Stimulated activated naive CD4-positive, alpha-beta T cell treated with Interleukin-2 at 50 U/mL for 16 hours (primary cell): ENCODE measurements at places on chromosomes 12 and 14.

DNA sequence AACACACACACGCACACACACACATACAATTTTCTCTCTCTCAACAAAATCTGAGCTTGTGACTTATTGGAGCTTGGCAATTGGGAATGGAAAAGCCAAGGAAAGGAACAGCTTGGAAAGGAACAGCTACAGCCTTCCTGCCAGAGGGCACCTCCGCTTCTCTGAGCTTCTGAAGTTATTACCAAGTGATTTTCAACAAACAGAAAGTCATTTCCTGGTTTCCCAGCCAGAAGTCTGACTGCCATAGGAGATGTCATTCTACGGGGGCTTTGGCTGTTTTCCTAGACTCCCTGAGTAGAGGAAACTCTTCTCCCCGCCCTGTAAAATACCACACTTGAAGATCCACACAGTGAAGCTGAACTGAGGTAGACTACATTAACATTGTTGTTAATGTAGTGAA, 198.3 kb downstream of the CFAP54 start:
- no peak for DNase-seq

DNA sequence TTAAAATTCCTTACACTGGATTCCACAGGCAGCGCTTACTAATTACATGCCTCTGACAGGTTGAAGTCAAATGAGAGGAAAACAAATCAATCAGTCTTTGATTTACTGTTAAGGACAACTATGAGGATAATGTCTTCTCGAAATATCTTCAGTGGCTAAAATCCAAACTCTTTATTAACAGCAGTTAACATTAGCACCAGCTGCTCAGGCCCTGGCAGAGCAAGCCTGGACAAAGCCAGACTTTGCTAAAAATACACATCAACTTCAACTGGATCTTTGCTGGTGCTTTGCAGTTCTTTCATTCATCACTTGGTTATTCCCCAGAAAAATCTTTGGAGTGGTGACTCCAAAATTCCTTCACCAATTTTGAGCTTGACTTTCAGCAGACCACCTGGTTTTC, 98.7 kb downstream of the HECTD4 start:
- DNase-seq, result no peak

- DNase-seq, result no peak
Measured at GRCh38 chr14:100246809-100247428, 8.0 kb downstream of the YY1 start.

GRCh38 chr12:118432812-118433545, 56.6 kb downstream of the SUDS3 start:
- no peak for DNase-seq

GRCh38 chr14:67453575-67454300, 34.8 kb downstream of the TMEM229B start:
- no peak for DNase-seq

DNA sequence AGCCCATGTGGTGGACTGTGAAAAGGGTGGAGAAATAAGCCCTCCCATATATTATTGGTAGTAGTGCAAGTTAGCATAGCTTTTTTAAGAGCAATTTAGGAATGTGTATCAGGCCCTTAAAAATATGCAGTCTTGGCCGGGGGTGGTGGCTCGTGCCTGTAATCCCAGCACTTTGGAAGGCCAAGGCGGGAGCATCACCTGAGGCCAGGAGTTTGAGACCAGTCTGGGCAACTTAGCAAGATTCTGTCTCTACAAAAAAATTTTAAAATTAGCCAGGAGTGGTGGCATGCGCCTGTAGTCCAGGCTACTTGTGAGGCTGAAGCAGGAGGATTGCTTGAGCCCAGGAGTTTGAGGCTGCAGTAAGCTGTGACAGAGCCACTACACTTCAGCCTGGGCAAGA, 64.2 kb upstream of the BCAT1 start:
- no peak for DNase-seq

DNA sequence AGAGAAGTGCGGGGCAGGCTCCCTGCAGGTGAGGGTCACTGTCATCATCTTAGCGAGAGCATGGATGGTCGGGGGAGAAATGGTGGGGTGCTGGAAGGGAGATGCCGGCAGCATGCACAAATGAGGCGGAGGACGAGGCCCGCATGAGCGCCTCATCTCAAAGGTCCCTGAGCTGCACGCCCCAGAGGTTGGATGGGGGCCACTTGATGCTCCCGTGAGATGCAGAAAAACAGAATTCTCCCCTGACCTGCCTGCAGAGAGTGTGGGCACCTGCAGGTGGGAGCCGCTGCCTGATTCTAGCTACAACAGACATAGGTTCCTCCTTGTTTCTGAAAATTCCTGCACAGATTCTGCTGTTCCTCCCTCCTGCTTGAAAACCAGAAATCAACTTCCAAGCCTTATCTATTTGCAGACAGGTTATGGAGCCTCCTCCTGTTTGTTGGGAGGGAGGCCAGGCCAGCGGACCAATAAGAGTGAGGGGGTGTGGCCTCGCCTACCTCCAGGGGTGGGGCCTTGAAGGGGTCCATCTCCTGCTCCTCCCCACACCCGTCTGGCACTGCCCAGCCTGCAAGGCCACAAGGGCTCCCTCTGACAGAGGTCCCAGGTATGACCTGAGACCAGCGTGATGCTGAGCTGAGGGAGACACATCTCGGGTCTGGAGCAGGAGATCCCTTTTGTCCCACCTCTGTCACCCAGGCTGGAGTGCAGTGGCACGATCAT, 67.2 kb downstream of the KDM2B start:
- DNase-seq, result no peak

DNA sequence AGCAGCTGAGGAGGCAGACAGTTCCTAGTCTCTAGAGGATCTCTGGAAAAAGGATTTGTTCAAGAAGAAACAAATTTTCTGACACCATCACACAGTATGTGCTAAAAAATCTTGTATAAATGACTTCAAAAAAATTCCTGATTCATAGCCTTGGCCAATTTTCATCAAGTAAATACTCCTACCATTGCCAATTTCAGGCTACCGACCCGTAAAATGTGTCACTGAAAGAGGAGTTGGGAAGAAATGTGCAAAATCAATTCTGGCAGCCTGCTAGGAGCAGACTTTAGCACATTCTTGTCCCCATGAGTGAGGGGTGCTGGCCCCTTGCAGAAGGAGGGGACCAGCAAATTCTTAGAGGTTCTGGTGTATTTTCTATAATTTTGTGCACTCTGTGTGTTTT, 109.4 kb downstream of the TMEM30B start:
- no peak for DNase-seq

DNA sequence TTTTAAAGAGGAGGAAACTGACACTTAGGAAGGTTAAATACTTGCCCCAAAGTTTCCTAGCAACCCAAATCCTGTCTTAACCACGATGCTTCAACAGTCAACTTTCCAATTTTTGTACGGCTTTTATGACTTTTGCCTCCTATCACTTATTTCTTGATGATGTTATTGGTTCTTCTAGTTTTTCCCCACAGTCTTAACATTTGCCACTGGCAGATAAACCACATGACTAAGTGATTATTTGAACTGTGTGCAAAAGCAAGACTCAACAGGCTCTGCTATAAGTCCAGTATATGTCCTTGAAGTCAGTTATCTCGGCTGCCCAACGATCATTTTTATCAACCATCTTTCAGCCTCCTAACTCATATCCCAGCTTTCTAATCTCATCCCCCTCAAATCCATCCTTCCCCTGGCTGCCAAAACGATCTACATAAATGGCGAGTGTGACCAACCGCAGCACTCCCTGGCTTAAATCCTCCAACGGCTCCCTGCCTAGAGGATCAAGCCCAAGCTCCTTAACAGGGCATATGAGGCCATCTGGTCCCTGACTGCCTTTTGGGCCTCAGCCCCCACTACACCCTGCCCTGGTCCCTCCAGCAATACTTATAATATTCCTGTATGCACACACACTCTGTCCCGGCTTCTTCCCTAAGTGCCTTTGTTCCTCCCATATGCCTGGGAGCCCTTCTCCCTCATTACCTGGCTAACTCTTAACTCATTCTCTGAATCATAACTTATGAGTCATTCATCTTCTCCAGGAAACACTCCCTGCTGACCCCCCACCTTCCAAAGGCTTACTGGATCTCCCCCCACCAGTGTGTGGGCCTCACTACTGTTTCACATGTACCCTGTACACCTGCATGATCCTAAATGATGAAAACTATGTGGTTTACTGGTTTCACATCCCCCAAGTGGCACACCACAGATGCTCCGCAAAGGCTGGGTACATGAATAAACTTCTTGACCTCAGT, 8.8 kb downstream of the VPS37B start:
- DNase-seq, result peak; percentile 58

DNA sequence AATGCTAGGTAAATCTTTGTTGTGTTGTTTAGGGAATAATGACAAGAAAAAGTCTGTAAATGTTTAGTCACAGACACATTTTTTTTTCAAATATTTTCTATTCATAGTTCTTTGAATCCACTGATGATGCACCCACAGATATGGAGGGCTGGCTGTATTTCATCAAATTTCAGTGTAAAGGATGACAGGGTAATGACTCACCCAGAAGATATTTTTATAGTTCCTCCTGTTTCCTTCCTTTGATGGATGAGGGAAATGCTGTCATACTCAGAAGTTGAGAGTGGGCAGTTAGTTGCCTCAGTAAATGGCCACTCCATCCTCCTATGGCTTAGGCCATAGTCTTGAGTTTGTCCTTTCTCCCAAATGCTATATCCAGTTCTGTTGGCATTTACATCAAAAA, 76.9 kb upstream of the REP15 start:
- no peak for DNase-seq

- DNase-seq, result no peak
Measured at GRCh38 chr12:39441189-39441962, 1.5 kb downstream of the KIF21A start.

DNA sequence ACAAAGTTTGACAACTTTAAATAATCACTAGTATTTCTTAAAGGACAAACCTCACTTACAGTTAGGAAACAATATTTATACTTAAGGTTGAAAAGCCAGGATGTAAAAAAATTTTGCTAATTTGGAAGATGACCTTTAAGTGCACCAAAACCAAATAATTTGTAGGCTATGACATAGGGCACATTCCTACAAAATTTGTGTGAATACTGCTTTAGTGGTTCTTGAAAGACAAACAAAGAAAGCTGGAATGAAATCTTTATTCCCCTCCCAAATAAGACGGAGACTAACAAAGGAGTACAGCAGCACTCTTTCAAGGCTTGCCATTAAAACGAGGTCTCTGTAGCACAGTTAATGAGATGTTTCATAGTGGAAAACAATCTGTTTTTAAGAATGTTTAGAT, 45.6 kb downstream of the MSRB3 start:
- no peak for DNase-seq

DNA sequence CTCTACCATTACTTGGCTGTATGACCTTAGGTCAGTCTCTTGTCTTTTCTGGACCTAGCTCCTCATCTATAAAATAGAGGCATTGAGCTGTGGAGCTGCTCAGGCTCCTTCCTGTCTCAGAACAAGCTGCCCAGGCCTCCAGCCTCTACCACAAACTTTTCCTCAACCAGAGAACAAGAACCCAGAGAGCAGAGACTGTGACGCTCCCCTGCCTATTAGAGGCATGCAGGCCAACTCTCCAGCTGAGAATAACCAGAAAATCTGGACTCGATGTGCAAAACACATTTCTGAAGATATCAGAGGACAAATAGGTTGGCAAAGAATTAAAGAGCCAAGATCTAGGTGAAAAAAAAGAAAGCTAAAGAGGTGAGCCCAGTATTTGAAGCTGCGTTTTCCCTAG, 17.8 kb upstream of the PNMA1 start:
- DNase-seq, result no peak

DNA sequence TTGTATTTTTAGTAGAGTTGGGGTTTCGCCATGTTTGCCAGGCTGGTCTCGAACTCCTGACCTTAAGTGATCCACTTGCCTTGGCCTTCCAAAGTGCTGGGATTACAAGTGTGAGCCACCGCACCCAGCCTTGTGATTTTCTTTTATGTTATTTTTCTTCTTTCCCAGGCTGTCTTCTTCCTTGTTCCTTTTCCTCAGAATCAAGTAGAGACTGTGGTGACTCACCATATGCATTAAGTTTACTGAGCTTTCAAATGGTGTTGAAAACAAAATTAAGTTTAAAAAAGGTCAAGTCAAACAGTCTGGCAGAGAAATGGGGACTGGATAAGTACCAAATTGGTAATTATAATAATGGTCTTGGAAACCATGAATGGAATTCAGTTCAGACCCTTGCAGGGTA, 5.7 kb downstream of the ARPC3 start:
- no peak for DNase-seq

GRCh38 chr12:26195250-26195640, at the start of gene SSPN:
Gene SSPN (plus strand): TSS chr12:26195573. CDS start chr12:26195673, 100 bp downstream.
- DNase-seq, result no peak

DNA sequence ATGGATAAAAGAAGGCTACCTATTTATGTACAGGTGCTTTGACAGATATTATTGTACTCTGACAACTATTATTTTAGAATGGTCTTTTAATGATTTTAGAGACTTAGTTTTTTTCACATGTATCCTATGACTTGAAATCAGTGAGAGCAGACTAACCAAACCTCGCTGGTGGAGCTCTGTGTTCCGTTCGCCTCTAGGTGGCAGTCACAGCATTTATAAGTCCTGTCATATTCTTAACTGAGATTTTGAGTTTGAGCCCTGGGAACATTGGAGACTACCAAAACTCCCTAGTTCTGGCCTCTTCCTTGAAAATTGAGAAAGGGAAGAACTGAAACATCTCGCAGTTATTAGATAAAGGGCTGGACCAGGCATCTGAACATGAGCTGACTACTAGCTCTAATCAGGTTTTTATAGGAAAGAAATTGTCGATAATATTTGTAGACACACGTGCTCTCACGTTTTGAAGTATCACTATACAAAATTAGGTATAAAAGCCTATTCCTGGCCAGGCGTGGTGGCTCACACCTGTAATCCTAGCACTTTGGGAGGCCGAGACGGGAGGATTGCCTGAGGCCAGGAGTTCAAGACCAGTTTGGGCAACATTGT, 48.3 kb downstream of the TTLL5 start:
- peak; percentile 46 for DNase-seq

DNA sequence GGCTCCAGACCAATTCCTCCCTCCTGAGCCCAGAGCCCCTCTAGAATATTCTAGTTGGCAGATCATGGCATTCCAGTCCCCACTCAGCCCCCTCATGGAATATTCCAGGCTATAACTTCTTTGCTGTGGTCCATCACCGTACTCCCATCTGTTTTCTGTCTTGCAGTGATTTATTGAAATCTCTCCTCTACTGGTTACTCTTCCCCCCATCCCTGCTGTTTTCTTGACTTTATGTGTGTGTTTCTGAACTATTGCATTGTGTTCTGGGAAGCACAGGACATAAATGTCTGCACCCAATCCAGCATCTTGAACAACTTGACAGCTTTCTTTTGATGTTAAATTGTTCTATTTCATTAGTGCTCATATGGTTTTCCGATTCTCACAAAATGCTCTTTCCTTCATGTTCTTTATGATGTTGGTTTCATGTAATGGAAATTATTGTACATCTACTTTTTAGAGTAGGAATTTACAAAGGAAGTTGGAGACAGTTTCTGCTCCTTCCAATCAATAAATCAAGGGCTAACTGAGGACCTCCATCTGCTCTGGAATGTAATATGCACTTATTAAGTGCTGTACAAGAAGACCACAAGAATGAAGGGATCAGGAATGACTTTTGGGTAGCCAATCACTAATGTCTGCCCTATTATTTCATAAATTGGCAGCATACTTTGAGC, 26.3 kb downstream of the PDE6H start:
- no peak for DNase-seq
